D721Med (cell line): ENCODE measurements at places on chromosomes 6 and 20.
A peak's percentile ranks its signal among the peaks of the same experiment; 100 is the strongest.

DNA sequence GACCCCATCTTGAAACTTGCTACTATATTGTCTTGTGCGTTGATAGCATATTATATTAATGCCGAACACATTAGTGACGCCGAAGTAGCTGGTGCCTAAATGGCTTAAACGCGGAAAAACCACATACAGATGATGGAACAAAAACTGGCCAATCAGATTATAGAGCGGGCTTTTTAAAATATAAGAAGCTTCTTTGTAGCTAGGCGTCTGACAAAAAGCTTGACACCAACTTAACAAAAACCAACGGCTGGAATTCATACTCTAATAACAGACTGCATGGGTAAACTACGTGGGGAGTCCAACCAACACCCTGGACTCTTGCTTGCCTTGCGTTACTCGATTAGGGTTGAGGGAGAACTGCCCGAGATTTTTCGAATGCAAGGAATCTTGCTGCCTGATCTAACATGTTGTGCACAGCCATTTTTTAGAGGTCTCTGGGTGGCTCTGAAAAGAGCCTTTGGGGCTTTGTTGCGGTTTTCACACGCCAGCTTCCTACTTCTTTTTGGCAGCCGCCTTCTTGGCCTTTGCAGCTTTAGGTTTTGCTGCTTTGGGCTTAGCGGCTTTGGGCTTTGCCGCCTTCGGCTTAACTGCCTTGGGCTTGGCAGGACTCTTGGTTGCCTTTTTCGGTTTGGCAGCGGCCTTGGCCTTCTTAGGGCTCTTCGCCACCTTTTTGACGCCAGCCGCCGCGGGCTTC, 45.7 kb downstream of the OR2B2 start:
- DNase-seq, result no peak

DNA sequence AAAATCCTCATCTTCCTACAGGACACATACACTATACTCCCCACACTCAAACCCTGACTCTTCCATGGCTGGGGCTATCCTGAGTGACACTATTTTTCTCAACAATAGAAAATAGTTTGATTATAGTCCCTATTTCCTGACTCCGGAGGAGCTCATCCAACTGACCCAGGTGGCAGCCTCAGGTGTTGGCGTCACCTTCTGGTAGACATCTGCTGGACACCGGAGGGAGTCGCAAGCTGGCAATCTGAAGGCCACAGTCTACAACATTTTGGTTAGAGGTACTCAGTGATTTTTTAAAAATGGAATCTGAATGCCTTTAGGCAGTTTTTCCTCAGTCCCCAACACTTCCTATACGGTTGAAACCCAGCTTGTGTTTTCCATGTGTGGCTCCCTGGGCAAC, 32.2 kb upstream of the OCSTAMP start:
- no peak for DNase-seq

DNA sequence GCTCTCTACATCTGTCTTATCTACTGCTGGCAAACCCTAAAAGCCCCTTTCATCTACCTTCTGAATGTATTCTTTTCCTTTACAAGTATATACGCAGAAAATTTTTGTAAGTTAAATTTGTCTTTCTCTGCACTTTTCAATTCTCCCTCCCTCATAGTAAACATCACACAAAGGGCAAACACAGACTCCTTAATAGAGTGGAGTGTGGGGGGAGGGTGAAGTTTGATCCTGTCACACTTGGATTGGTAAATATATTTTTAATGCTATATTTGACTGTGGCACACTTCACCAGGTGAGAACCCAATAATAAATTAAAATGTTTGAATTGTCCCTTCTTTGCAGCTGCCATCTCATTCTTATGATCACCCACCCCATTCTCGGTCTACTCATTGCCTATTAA, 33.2 kb upstream of the PAQR8 start:
- DNase-seq, result no peak

DNA sequence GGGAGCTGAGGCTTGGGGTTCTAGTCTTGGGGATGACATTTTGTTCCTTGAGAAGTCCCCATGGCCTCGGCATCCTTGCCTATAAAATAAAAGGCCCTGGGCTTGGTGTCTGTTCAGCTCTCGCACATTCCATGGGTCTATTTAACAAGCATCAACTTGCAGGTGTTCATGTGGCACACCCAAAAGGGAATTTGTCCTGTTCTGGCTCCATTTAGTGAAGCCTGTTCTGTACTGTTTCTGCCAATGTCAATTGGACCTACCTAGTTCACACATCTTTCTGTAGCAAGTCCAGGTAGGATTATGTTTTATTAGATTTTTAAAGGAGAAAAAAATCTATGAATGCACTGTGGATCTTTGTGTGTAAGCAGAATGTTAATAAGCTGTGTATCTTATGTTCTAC, 262.0 kb downstream of the HIVEP2 start:
- DNase-seq, result no peak

DNA sequence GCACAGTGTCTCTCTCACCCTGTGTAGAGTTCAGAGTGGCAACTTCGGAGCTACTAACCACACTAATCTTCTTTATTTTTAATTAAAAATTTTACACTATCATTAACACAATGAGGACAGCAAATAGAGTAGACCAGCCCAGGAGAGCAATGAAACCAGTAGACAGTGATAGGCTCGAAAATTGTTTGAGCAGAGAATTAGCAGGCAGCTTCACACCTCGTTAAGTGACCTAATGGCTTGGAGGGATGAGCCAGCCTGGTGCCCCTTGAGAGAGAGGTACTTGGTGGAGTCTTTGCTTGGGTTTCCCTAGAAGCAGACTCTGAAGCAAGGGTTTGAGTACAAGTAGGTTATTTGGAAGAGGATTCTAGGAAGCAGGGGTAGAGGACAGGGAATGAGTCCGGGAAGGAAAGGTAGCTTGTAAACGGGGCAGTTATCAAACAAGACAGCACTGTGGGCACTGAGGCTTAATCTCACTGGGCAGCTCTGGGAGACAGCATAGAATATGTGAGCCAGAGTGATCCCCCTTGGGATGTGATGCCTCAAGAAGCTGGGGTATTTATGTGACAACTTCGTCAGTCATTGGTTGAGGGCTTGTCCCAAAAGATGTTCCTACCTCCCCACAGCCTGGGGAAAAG, 146.1 kb downstream of the PCSK2 start:
- no peak for DNase-seq

- DNase-seq, result peak; percentile 7
Observed at GRCh38 chr20:57473246-57474048, 51.5 kb downstream of the CTCFL start.

GRCh38 chr6:17927705-17928104, 59.7 kb downstream of the KIF13A start:
- no peak for DNase-seq

GRCh38 chr6:101878554-101879276, 485.2 kb downstream of the GRIK2 start:
- DNase-seq, result no peak
